Iris pigment epithelial cell (primary cell): ENCODE measurements at places on chromosomes 5 and 9.
A peak's percentile ranks its signal among the peaks of the same experiment; 100 is the strongest.

DNA sequence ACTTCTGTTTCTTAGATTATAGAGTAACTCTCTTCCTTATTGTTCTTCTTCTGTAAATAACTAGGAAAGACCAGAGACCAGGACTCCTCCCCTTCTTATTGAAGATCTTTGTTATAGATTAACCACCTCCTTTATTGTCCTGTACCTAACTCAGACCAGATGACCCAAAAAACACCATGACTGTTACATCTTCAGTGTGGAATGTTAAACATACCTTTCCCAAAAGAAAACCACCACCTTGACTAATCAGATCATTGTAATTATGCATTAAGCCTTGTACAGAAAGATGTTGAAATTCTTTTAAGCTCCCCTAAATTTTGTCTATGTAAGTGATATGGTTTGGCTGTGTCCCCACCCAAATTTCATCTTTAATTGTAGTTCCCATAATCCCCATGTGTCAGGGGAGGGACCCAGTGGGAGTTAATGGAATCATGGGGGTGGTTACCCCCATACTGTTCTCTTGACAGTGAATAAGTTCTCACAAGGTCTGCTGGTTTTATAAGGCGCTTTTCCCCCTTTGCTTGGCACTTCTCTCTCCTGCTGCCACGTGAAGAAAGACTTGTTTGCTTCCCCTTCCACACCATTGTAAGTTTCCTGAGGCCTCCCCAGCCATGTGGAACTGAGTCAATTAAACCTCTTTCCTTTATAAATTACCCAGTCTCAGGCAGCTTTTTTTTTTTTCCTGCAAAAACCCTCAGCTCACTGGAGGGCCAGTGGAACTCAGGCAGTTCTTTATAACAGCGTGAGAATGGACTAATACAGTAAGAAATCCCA lies 26.3 kb downstream of the ARSB start:
- DNase-seq = no peak

DNA sequence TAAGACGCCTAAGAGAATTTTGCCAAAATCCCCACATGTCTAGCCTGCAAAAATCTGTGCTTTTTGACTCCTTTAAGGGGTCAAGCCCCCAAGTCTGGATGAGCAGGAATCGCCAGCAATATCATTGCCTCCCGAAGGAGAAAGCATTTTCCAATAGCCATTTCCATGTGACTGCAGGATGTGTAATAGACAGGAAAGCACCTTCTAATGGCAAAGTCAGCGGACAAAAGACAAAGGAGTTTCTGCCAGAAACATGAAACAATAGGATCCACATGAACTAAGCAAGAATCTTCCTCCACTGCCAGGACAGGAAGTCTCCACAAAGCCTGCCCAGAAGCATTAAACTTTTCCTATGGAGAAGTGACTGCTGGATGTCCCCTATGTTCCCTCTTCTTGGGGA lies 177.1 kb upstream of the PCSK5 start:
- DNase-seq = no peak

DNA sequence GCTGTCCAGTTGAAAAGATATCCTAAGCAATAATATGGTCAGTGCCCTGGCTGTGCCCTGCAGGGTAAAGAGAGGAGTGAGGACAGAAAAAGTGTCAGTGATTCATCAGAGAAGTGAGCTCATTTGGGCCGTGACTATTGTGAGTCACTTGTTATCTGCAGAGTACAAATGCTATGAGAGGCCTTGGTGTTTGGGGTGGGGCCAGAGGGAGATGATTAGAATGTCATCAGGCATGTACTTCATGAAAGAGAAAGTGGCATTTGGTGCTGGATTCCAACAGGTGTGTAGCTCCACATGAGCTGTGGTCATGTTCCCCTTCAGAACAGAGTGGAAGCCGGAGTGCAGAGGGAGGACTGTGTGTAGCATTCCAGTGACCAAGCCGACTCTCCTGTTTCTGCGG lies 174.1 kb downstream of the KDM4C start:
- DNase-seq = peak; percentile 89

DNA sequence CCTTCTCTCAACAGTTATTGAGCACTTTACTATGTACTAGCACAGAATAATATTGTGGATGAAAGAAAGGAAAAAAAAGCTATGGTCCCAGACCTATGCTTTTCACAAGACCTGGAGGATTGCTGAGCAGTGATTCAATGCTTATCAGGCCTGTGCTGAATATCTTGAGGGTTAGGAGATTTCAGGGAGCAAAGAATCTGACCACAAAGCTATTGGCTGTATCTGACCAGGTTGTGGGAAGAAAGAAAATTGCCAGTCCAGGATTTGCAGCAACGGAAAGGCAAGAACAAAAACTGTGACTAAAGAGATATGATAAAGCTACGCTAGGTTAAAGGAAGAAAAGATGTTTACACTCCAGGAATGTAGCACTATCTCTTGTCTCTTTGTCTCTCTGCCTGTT lies 14.9 kb upstream of the MACIR start:
- peak; percentile 94 for DNase-seq

- DNase-seq = peak; percentile 12
Measured at GRCh38 chr9:127166651-127167524, 44.5 kb upstream of the ANGPTL2 start.

DNA sequence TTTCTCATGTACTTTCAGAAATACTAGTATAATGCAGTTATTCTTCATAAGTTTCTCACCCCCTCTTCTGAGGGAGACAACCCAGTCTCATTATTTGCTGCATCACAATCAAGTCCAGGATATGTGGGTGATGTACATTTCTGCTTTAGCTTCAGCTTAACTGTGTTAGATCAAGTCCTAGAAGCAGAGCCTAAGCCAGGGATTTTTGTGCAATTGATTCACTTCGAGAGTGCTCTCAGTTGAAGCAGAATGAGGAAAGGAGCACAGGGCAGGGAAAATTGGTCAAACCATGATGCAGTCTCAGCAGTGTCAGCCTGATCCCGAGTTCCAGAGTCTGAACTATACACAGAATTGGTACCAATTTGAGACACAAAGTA lies 15.1 kb downstream of the HNRNPK start:
- peak; percentile 26 for DNase-seq

- no peak for DNase-seq
Measured at GRCh38 chr9:14531341-14532269, 161.6 kb downstream of the ZDHHC21 start.

GRCh38 chr5:74378464-74378863 lies 262.1 kb downstream of the ENC1 start:
- no peak for DNase-seq
